ENCODE measurements at places on chromosomes 11 and 22.

DNA sequence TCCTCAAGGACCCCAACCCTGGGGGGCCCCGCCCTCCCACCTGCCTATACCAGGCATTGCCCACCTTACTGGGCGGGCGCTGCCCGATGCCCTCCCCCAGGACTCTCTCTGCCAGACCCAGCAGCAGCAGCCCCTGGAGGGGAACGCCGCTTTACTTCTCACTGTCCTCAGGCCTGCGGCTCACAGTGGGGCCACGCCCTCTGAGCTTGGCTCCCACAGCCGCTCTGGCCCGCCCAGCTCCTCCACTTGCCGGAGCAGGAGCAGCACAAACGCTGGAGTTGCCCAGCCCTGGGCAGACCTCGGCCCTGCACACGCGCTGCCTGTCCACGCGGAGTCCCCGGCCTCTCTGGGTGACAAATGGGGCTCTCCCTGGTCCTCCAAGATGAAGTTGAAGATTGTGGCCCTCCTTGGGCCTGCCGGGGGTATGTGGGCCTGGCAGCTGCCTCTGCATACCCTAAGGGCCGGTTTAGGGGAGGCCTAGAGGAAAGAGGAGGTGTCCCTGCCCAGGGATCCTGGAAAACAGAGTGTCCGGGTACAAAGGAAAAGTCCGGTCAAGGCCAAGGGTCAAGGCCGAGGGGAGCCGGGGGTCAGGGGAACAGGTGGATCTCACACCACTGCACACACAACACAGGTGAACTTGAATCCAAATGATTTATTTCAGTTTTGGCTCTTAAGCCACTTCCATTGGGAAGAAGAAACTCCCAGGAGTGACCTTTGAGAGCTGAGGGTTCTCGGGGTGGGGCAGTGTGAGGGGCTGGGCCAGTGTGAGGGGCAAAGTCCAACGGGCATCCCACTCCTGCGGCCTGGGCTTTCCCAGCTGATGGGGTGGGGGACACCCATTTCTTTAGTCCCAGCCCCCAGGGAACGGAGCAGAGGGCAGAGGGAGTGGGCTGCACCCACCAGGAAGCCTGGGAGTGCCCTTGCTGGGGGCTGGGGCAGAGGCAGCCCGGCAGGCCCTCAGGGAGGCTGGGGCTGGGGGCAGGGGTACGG lies 674 bp upstream of the BAIAP2L2 start:
- DNase-seq: no peak

- peak; percentile 42 for DNase-seq
Observed at GRCh38 chr11:93741882-93742226, 382 bp downstream of the C11orf54 start.

- DNase-seq: no peak
Observed at GRCh38 chr22:48682504-48682903, 1145.2 kb downstream of the BRD1 start.

- DNase-seq: no peak
Observed at GRCh38 chr22:45628515-45628914, 43.1 kb upstream of the ATXN10 start.

- DNase-seq: peak; percentile 91
Observed at GRCh38 chr11:30879322-30880005, 293.3 kb upstream of the MPPED2 start.

DNA sequence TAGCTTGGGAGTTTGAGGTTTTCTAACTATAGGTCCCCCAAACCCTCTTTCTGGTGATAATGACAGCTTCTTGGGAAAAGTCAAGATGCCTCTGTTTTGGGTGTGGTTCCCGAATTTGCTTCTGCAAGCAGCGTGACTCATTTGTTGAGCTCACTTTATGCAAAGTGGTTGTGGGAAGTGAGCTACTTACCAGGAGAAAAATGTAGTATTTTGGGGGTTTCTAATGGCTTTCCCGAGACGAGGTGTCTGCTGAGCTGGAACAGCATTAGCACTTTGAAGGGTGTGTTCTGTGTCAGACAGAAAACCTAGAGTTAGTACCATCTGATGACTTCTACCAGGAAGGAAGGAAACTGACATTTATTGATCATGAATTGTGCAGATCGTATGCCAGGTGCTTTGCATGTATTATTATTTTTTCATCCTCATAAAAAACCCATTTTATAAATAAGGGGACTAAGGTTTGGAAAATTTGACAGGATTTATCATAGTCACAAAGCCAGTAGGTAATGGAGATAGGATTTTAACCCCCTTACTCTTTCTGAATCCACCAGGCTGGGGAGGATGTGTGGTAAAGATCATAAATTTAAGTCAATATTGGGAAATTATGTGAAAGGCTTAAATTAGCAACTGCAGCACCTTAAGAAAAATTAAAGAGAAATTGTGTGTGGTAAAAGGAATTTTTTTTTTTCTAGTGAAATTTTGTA lies 108.8 kb upstream of the CD44 start:
- DNase-seq: no peak

DNA sequence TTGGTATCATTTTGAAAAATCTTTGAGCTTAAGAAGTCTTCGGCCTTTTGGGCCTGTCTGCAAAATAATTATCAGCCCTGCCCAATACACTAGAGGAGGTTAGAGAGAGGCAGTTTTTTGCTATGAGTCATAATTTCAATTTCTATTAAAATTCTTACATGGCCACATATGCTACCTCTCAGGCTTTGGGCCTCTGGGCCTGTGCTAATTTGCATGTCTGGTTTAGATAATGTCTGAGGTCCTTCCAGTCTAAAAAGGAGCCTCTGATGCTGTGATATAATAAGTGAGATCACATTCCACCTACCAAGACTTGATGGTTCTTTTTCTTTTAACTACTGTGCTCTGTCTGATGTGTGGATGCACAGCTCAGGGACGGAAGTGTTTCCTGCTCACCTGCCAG lies 70.8 kb downstream of the KCNJ1 start:
- no peak for DNase-seq

GRCh38 chr22:26416670-26417276 lies 12.3 kb upstream of the ASPHD2 start:
- DNase-seq: no peak

- DNase-seq: peak; percentile 66
Observed at GRCh38 chr22:38868886-38869381, 3.1 kb downstream of the CBX6 start.

- DNase-seq: no peak
Observed at GRCh38 chr11:95140397-95141033, 50.9 kb downstream of the ENDOD1 start.

DNA sequence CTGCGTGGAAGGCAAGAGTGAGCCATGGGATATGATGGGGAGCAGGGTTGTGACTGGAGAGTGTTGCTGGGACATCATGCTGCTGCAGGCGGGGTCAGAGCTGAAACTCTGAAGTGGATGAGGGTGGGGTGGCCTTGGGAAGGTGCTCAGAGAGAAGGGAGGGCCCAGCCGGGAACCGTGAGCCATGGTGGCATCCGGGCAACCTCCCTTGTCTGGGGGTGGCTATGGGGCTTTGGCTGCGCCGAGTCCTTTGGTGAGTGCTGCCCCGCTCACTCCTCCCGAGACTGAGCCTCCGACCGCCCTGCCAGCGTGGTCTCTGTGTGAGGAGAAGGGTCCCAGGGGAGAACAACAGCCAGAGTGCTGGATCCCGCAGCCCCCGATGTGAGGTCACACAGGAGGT lies 632.0 kb downstream of the BRD1 start:
- DNase-seq: no peak

GRCh38 chr11:105829084-105829483 lies 193.0 kb downstream of the MSANTD4 start:
- DNase-seq: no peak

- peak; percentile 4 for DNase-seq
Observed at GRCh38 chr22:43826142-43827002, 14.3 kb upstream of the EFCAB6 start.

DNA sequence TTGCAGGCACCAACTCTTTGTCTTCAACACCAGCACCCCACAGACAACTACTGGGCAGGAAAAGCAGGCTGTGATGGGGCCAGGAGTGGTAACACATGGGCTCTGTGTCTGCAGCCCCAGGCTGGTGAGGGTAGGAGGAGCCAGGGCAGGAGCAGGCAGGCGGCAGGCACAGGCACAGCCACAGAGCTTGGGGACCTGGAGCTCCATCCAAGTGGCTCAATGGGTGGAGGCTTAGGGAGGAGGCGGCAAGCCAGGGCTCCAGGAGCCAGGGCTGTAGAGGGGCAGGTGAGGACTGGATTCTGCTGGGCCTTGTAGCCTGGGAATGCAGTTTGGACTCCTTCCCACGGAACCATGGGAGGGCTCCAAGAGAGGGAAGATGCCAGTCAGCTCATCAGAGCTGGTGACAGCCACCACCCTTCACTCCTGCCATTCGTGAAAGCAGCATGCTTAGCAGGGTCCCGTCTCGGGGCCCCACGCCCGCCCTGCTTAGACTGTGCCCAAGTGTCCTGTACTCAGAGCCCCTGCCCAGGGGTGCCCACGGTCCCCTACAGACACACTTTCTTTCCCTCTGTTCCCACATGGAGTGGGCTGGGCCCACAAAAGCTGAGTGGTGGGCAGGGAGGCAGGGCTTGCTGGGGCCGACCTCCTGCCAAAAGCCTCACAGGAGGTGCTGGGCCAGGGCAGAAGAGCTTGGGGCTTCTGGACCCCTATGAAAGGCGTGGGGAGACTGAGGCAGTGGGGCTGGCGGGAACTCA lies 12.4 kb downstream of the TTC38 start:
- no peak for DNase-seq

DNA sequence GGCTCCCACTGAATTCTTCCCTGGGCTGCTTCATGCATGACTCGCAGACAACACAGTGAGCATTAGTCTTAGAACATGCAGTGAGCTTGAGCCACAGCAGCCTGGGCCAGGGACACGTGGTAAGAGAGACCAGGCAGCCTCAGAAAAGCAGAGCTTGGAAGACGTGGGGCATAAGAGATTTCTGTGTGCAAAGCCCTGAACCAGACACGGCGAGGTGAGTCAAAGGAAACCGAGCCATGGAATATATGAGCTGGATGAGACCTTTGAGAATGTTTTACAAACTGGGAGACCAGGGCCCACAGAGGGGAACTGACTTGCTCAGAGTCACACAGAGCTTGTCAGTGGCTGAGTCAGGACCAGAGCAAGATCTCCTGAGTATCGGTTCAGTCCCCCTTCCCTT lies 8.5 kb upstream of the FXYD6 start:
- DNase-seq: no peak

DNA sequence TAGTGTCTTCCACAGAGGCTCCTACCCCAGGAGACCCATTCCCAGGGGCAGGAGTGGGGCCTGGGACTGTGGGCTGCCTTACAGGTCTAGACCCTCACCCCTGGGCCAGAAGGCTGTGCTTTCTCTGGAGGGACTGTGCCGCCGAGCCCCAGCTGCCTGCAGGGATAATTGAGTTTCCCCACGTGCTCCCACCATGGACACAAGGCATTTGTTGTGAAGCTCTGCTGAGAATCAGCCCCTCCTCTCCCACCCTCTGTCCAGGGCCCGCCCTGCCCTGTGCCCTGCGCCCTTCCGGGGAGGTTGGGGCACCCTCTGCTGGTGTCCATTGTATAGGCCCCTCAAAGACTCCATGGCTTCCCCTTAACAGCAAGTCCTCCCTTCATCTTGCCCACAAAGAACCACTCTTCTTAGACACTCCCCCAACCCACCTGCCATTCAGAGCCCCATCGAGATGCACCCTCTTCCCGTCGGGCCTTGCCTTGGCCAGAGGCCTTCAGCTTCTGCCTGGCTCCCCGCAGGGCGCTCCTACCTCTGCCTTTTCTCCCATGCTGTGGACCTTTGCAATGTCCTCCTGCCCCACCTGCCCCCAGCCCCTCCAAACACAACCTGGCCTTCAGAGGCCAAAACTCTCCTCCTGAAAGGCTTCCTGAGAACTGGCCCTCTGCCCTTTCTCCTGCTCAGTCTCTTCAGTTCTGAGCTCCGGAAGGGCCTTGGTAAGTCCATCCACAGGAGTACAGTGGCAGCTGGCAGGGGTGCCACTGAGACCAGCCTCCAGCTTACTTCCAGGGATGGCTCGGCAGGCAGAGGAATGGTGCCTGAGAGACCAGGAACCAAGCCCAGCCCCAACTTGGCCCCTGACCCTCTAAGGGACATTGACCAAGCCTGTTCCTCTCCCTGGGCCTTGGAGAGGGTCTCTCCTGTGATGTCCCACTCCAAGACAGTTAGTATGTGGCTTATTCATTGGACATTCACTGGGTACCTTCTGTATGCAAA lies 22.4 kb downstream of the DUSP8 start:
- no peak for DNase-seq

DNA sequence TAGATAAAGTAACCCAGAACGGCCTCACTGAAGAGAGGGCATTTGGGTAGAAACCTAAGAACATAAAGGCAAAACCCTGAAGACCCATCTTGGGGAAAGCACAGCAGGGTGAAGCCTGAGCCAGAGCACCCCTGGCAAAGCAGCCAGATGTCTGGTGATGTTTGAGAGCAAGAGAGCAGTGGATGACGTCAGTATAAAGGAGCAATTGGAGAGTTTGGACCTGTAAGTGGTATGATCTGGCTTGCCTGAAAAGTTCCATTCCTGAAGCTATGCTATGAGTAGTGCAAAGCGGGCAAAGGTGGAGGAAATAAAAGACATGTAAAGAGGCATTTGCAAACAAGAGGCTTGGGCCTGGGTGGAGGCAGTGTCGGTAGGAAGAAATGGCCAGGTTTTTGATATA lies 167.8 kb downstream of the MSANTD4 start:
- no peak for DNase-seq

- DNase-seq: no peak
Observed at GRCh38 chr11:64609436-64610047, 18.5 kb downstream of the SLC22A12 start.

DNA sequence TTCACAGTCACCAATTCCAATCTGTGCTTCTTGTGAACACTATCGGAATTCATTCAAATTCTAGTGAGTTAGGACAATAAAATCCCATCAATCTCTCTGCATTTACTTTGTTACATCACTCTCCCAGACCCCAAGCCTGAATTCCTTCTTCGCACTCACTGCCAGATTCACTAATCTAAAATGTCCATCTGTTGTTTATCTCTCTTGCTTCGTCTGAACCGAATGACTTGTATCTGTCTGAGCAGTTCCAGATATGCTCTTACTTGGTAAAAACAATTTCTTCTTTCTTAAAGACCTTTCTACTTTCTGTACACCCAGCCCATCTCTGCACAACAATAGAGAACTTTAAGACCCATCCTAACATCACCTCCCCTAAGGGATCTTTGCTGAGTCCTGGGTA lies 7.0 kb downstream of the MMP10 start:
- no peak for DNase-seq

- peak; percentile 86 for DNase-seq
Observed at GRCh38 chr11:118076754-118077281, at the start of gene TMPRSS4. TMPRSS4 (plus strand) TSS chr11:118077078; CDS start chr11:118077303, 225 bp downstream.

DNA sequence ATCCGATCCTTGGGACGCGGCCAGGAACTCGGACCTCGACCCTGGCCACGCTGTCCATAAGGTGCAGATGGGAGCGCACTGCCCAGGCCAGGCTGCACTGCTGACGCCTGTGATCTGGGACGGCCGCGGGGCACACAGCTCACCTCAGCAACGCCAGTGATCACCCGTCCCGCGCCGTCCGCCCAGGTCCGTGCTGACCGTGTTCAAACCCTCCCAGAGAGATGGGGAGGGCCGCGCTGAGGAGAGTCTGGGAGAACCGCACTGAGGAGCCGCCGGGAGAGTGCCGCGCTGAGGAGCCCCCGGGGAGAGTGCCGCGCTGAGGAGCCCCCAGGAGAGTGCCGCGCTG lies 636 bp downstream of the KCNQ1OT1 start:
- DNase-seq: no peak

- no peak for DNase-seq
Observed at GRCh38 chr11:114448749-114449482, 9.6 kb downstream of the REXO2 start.

- no peak for DNase-seq
Observed at GRCh38 chr11:7500251-7500650, 13.5 kb upstream of the PPFIBP2 start.

- DNase-seq: no peak
Observed at GRCh38 chr22:42721045-42721434, 370 bp upstream of the A4GALT start.
